ENCODE measurements at places on chromosomes 2 and 18. TPM values are rescaled to one million over a fixed set of nuclear protein-coding genes. Genes with fewer than 3 reads are reported as not detected.

DNA sequence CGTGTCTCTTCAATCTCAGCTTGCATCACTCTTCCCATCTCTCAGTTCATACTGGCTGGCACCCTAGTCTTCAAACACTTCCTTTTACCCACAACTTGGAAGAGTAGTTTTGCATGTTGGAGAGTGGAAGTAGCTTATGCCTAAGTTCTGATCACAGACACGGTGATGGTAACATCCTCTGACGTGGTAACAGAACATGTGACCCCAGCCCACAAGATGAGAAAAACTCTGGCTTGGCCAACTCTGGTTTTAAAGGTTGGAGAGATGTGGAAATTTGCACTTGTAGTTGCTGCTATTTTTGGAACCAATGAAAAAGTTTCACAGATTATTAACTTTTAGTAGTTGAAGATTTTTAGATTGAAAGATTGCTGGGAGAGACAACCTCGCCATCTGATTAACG, 155.4 kb upstream of the SLC35G4 start:
- DNase-seq = no peak

Gene ASXL3
- polyA plus RNA-seq = 6.0 TPM

DNA sequence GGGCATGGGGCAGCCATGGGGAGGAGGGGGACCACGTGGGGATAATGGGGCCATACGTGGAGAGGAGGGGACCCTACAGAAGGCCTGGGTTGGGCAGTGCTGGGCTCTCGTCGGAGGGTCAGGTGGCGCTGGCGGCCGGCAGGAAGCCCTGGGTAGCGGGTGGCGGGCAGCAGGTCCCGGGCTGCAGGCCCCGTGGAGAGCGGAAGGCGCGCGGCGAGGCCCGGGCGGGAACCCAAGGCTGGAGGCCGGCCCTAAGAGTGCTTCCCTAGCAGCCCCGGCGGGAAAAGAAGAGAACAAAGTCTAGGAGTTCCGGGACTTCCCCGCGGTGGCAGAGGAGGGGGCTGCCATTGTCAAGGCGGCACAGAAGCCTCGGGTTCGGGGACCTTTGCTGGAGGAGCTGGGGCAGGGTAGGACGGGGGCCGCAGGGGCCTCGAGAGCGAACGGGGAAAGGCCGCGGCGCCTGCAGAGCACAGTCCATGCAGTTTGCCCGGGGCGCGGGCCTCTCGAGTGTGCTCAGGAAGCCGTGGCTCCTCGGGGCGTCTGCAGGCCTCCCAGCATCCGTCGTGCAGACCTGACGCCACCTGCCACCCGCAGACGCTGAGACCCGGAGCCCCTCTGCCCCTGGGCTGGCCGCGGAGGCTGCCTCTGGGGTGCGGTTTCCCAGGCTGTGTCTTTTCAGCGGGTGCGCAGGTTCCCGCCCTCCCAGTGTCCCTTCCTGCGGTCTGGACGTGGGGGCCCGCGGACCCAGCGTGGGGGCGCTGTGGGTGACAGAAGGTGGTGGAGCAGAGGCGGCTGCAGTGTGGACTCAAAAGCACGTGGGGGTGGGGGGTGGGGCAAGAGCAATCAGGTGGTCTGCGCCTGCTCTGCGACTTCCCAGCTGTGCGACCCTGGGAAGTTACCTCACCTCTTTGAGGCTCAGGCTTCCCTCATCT, 19.4 kb upstream of the NCL start:
- DNase-seq = no peak

GRCh38 chr18:31241425-31241824, 76.5 kb upstream of the DSG1 start:
- no peak for DNase-seq
